ENCODE measurements at places on chromosomes 5 and 9. TPM values are rescaled to one million over a fixed set of nuclear protein-coding genes. Genes with fewer than 3 reads are reported as not detected.

Gene MLANA
- total RNA-seq, result not detected

Gene AGXT2
- total RNA-seq, result not detected

Gene HRH2
- 0.18 TPM for total RNA-seq

Gene SLC1A1
- 2.5 TPM for total RNA-seq

Gene ITGA1
- 23.8 TPM for total RNA-seq

Gene CCL27
- total RNA-seq, result not detected

Gene PRKAA1
- total RNA-seq, result 75.6 TPM

Gene STKLD1
- 1.0 TPM for total RNA-seq

DNA sequence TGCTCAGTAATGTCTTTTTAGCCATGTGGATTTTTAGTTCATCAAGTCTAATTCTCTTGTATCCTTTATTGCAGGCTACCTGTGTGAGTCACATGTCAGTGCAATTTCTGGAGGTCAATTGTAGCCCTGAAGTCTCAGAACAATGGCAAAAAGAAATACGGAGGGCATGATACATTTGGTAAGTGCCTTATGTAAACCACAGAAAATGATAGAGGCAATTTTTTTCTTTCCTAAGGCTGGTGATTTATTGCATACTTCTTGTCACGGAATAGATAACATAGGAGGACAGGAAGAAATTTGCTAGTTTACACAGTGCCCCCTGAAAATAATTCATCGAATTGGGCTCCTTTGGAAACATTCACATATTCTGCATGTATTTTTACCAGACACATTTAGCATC lies 235.9 kb downstream of the DMRTA1 start:
- peak; percentile 3 for DNase-seq

- DNase-seq, result no peak
Measured at GRCh38 chr5:125316915-125317535, 570.6 kb upstream of the ZNF608 start.

GRCh38 chr9:114061830-114062474 lies 16.1 kb downstream of the AMBP start:
- no peak for DNase-seq

DNA sequence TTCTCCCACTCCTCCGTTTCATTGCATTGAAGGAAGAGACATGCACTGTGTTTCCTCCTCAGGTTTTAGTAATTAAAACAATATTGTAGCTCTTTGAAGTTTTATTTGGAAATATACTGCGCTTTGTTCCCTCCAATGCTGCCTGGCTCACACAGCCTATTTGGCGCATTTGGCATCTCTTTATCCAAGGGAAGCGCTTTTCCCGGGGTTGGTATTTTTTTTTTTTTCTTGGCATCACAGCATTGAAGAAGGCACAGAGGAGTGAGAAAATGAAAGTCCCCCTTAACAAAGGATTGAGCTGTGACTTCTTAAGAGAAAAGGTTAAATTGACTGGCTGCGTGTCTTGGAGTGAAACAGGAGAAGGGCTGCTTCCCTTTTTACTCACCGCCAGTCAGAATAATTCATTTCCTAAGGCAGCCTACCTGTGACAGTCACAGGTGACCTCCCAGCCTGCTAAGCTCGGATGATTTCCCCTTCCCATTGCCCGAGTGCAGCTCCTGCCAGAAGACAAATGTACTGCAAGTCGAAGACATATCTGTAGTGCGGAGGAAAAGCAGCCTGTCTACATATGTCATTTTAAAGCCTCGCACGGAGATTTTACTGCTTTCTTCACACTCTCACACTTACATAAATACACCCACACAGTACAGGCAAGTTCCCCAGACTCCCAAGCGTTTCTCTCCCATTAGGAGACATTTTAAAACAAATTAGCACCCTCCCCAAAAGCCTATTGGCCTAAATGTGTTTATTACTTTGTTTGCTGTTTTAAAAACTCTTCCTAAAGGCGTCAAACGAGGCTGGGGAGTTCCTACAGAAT lies 665.5 kb upstream of the ZNF608 start:
- DNase-seq, result no peak

- DNase-seq, result no peak
Measured at GRCh38 chr5:169901896-169902295, 78.4 kb downstream of the INSYN2B start.

GRCh38 chr5:69331528-69332445 lies 814 bp downstream of the CCDC125 start:
- DNase-seq, result no peak

DNA sequence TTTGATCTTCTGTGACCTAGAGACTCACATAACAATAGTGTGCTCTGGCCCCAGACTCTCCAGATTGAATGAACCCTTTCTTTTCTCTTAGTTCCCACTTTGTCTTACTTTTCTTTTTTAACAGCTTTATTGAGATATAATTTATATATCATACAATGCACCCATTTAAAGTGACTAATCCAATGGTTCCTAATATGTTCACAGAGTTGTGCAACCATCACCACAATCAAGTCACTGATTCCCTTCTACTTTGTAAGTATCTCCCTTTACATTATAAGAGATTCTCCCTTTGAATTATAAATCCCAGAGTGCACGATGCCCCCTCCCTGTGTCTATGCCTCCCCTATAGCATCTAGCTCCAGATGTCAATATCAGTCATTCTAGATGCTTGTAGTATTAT lies 172.4 kb downstream of the HINT1 start:
- no peak for DNase-seq

GRCh38 chr5:124057724-124058231 lies 545.8 kb downstream of the CSNK1G3 start:
- DNase-seq, result no peak

- DNase-seq, result no peak
Measured at GRCh38 chr5:81855591-81855990, 104.7 kb upstream of the SSBP2 start.

- DNase-seq, result no peak
Measured at GRCh38 chr5:171588046-171588445, 168.6 kb downstream of the FGF18 start.

DNA sequence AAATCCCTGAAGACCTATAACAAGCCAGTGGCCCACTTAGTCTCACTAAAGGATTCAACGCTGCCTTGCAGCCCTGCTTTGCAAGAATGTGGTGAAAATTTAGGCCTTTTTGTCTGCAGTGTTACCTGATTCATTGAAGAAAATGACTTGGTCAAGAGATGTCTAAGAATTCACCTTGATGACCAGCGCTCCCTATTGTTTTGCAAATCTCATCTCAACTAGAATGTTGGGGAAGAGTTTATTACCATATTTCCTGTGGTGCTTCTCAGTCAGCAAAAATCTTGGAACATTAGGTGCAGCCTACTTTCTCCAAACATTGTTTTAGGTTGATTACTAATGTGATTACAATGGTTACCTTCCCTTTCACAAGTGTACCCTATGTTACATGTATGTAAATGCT lies 53.5 kb downstream of the PLK2 start:
- no peak for DNase-seq

GRCh38 chr5:79595086-79595485 lies 17.2 kb upstream of the TENT2 start:
- DNase-seq, result no peak

GRCh38 chr5:5266297-5266696 lies 126.2 kb downstream of the ADAMTS16 start:
- no peak for DNase-seq

- DNase-seq, result no peak
Measured at GRCh38 chr9:1726993-1727759, 288.0 kb upstream of the SMARCA2 start.

DNA sequence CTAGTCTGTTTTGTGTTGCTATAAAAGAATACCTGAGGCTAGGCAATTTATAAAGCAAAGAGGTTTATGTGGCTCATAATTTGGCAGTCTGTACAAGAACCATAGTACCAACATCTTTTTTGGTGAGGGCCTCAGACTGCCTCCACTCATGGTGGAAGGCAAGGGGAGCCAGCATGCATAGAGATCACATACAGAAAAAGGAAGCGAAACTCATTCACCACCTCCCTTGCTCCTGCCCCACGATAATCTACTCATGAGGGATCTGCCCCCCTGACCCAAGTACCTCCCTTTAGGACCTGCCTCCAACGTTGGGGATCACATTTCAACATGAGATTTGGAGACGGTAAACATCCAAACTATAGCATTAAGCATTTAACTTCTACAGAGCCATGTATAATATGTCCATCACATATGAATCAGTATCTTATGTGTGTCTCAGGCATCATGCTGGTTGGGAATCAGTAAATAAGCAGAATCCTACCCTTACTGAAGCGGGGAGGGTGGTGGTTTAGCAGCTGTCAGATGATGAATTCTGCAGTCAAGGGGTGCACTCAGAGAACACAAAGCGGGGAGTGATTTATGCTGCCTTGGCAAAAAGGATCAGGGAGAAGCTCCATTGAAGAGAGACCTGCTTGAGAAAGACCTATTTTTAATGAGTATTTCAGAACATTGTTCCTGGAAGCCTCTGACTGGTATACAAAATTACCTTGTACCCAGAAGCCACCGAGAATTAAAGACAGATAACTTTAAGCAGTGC lies 34.8 kb downstream of the HMGXB3 start:
- no peak for DNase-seq

GRCh38 chr9:130276955-130277354 lies 11.4 kb downstream of the HMCN2 start:
- DNase-seq, result no peak

DNA sequence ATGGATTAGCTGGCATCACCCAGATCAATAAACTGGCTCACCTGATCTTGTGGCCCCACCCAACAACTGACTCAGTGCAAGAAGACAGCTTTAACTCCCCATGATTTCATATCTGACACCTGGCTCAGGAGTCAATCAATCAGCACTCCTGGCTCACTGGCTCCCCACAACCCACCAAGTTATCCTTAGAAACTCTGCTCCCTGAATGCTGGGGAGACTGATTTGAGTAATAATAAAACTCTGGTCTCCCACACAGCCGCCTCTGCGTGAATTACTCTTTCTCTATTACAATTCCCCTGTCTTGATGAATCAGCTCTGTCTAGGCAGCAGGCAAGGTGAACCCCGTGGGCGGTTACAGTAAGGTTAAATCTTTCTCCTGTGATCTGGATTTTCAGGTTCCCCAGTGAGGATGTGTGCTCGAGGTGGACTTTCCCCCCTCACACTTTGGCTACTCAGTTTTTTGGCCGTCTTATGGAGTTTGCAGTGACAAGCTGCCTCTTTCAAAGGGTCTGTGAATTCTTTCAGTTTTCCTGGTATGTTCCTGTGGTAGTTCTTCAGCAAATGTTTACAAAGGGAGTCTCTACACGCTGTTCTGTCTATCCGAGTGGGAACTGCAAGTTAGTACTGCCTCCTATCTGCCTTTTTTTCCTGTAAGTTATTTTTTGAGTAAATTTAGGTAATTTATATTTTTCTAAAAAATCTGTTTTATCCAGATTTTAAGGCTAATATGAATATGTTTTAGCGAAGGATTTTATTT lies 500.2 kb upstream of the NUDT12 start:
- DNase-seq, result no peak

DNA sequence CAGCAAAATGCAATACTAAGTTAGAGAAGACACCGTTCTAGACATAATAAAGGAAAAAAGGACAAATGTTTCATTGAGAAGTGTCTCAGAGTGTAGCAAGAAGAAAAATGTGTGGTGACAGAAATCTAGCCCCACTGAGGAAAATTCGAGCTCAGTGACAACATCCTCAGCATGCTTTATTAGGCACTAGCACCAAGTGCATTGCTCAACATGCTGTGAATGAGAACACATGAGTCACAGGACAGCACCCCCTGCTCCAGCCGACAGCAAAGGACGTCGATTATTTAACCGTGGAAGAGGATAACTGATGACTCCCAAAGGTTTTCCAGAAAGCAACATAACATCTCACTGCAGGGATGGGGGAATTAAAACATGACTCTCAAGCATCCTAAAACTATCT lies 182.7 kb downstream of the GNAQ start:
- peak; percentile 23 for DNase-seq

DNA sequence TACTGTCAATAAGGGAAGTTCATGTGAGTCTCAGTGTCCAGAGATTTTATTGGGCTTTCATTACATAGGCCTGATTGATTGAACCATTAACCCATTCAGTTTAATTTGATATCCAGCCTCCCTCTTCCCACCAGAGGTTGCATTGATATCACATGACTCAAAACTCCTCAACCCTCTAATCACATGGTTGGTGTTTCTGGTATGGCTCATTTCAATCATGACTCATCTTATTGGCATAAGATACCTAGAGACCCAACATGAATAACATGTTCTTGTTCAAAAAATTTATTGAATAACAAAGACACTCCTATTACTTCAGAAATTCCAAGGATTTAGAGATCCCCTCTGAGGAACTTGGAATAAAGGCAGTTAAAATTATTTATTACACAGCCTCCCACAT lies 982.2 kb downstream of the TLE1 start:
- no peak for DNase-seq

DNA sequence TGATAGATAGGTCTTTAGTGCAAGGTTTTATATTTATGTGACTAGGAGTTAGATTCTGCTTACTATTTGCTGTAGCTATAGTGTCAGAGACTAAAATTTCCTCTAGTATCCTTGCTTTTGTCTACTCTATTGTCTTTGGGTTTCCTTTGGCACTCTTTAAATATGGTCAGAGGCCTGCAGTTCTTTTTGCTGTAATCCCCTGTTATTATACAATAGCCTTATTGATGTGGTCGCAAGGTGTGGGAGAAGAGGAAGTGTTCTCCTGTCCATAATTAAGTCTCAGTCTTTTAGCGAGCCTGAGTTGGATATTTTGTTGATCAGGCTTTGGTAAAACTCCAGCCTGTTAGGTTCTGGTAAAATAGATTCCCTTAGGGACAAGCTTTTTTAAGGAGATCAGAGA lies 34.9 kb downstream of the LURAP1L start:
- DNase-seq, result no peak

DNA sequence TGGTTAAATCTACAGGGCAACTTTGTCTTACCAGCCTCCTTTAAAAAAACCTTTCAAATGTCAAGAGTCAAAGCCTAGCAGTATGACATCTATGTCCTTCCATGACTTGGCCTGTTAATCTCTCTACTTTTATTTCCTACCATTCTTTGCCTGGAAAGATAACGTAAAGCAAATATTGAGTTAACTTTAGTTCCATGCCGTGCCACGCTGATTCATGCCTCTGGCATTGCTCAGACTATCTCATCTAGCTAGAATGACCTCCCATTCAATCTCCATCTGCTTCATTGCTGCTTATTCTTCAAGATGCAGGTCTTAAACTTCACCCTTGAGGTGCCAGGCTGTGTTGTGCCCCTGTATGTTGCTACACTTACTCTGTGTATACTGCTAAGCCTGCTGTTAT lies 729.8 kb downstream of the EFNA5 start:
- no peak for DNase-seq

GRCh38 chr5:123527190-123527589 lies 15.2 kb downstream of the CSNK1G3 start:
- no peak for DNase-seq

DNA sequence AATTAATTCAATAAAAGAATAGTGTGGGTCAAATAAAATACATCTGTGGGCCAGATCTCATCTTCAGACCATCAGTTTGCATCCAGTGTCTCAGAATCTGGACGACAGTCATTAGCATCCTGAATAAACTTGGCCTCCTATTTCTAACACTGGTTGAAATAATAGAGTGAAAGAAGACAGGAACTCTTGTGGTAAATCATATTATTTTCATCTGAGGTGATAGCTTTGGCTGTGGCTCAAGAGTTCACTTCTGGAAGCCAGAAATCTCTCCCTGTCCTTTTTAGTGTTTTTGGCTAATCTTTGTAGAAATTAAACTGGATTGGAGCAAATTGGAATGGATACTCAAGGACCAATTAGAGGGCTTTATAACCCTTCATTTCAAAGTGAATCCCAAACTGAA lies 63.4 kb upstream of the HMHB1 start:
- DNase-seq, result no peak

- DNase-seq, result no peak
Measured at GRCh38 chr5:139711906-139712224, 63.7 kb downstream of the CXXC5 start.

GRCh38 chr5:173534664-173535063 lies 81.8 kb downstream of the BOD1 start:
- DNase-seq, result no peak
